Stimulated activated CD4-positive, alpha-beta T cell treated with anti-CD3 and anti-CD28 coated beads, Interleukin-12 subunit alpha, Interleukin-12 subunit beta, amount 100 ng/mL, for 24 hours (primary cell): ENCODE measurements at places on chromosomes 6 and 20.

GRCh38 chr6:127768223-127768622 lies 132.6 kb downstream of the THEMIS start:
- DNase-seq, result no peak

DNA sequence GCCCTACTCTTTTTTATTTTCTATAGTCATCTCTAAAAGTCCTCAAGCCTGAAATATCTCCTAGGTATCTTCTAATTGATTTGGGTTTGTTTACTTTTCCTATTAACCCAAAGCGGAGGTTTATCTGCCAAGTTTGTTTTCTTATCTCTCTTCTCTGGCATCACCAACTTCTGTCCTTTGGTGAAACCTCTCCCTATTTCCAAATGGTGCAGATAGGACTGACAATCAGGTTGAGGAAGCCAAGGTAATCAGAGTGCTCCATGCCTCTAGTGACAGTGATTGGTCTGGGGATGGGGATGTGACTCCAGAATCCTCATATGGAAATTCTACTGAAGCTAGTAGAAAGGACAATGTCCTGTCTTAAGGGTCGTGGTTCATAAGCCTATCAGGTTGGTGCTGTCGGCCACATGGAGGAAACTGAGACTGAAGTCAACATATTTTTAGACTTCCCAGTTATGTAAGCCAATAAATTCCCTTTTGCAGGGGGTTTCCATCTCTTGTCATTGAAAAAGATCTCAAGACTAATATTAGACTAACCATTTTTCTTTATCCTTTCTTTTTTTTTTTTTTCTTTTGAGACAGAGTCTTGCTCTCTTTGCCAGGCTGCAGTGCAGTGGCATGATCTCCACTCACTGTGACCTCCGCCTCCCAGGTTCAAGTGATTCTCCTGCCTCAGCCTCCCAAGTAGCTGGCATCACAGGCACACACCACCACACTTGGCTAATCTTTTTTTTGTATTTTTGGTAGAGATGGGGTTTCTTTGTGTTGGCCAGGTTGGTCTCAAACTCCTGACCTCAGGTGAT lies 28.0 kb downstream of the KIF6 start:
- DNase-seq, result no peak

- DNase-seq, result no peak
These were observed 1.1 kb downstream of the SAPCD1 start for GRCh38 chr6:31763619-31763940.

DNA sequence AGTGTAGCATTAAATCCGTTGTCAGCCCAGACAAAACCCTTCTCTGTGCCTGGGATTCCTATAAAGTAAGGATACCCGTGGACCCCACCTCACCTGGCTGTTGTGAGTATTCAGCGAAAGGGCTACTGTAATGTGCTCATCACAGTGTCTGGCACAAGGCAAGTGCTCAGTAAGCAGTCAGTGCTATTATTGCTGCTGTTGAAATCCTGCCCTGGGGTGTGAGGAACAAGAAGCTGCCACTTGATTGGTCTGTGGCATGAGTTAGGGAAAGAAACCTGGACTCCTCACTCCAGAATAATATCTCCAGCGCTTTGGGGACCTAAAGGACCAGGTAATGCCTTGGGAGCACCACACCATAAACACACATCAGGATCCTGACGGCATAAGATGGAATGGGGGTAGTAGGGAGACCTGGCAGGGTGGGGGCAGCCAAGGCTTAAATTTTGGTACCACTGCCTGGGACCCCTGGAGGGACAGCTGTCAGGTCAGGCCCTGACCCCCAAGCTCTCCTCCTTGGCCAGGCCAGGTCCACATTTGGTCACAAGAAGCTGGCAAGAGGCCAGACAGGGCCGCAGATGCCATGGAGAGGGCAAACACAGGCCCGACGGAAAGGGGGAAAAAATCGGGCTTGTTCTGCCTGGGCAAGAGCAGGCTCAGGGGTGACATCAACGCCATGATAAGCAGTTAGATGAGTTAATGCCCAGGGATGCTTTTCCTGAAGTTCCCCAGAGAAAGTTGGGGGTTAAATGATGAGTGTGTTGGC lies 66.5 kb downstream of the MRPL14 start:
- no peak for DNase-seq

DNA sequence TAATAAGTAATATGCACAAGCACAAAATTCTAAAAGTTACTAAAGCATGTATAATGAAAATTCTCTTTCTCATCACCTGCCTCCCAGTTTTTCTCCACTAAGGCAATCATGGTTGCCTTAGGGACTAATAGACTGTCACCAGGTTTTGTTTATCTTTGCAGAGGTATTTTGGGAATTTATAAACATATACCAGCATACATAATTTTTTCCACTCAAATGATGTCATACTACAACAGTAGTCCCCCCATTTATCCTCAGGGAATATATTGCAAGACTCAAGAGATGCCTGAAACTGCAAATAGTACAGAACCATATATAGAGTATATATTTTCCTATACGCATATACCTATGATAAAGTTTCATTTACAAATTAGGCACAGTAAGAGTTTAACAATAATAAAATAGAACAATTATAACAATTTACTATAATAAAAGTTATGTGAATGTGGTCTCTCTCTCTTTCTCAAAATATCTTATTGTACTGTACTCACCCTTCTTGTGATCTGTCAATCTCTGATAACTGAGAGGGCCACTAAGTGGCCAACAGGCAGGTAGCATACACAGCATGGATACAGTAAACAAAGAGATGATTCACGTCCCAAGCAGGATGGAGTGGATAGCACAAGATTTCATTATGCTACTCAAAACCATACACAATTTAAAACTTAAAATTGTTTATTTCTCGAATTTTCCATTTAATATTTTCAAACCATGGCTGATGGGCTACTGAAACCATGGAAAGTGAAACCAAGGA lies 19.7 kb downstream of the RBL1 start:
- no peak for DNase-seq

DNA sequence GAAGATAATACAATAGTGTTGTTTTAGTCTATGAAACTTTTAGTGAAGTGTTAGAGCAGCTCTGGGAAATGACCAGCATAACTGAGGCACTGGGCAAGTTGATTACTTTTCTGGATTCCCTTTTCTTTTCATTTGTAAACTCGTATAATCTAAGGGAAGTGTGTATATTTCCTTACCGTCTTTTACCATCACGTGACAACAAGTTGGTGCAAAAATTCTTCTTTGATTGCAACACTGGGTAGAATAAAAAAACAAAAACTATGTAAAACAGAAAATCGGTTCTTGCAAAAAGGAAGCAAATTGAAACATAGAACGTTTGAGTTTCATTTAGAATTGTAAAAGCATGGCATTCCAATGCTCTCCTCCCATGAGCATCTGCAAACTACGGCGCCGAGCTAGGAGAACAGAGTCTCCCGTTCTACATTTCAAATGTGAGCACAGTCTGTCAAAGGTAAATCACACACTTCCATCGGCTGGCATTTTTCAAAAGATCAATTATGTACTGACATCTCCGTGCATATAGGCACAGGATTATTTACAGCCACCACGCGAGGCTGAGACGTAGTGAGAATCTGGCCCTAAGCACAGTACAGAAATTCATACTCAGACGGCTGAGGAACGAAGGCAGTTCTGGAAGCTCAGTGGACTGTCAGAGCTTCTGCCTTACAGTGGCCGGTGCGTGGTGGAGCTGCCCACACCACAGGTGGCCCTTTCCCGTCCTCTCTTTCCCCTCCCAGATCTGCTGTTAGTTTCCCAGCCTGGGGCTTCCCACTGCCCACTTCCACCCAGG lies 314.0 kb downstream of the BMP7 start:
- no peak for DNase-seq
